ENCODE measurements at places on chromosomes 3 and 15. TPM values are rescaled to one million over a fixed set of nuclear protein-coding genes. Genes with fewer than 3 reads are reported as not detected.

OR5K1 gene
- total RNA-seq = not detected

RYR3 gene
- total RNA-seq = 2.2 TPM

AGBL1 gene
- 0.34 TPM for total RNA-seq

SLC2A2 gene
- not detected for total RNA-seq

XCR1 gene
- total RNA-seq = not detected

ARGFX gene
- total RNA-seq = not detected

C3orf70 gene
- total RNA-seq = 13.7 TPM

CKMT1A gene
- 229 TPM for total RNA-seq

GCSAM gene
- not detected for total RNA-seq

GOLGA8Q gene
- total RNA-seq = not detected

KBTBD13 gene
- total RNA-seq = not detected

ALDH1L1 gene
- 26.7 TPM for total RNA-seq

TM4SF1 gene
- total RNA-seq = 27.0 TPM

SMAD6 gene
- total RNA-seq = 9.6 TPM

ATP13A5 gene
- not detected for total RNA-seq

SOX14 gene
- total RNA-seq = not detected

CP gene
- total RNA-seq = 6.1 TPM
